Activated T-helper 1 cell treated with Interleukin-2 at 50 U/mL for 16 hours (primary cell): ENCODE measurements at places on chromosomes 5 and 9.
A peak's percentile ranks its signal among the peaks of the same experiment; 100 is the strongest.

- DNase-seq = peak; percentile 18
These were observed 11.1 kb downstream of the EXD3 start for GRCh38 chr9:137411645-137412380.

- no peak for DNase-seq
These were observed 27.6 kb upstream of the SUSD3 start for GRCh38 chr9:93030642-93031628.

DNA sequence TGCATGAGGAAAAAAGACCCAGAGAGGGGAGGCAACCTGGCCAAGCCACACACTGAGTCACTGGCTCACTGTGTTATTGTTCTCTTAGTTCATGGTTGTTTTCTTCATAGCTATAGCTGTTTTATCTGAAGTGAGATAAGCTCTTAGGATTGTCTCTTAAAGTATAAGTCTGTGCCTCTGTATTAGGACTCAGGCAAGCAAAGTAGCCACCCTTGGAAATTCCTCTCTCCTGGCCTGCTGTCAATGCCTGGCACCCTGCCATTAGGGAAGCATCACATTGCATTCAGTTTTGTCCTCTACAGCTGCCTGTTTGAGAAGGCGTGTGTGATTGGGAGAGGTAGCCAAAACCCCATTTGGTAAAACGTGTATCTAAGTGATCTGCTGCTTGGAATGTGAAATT, 147.4 kb upstream of the GLRA1 start:
- DNase-seq = no peak

GRCh38 chr5:102856389-102856777, 101.3 kb downstream of the PAM start:
- no peak for DNase-seq

GRCh38 chr5:56319526-56320181, 86.5 kb upstream of the ANKRD55 start:
- no peak for DNase-seq
